ENCODE measurements at places on chromosomes 6 and 20.

GRCh38 chr6:110201151-110201884 lies 21.1 kb downstream of the CDC40 start:
- DNase-seq: no peak

GRCh38 chr6:154229786-154230185 lies 126.8 kb downstream of the IPCEF1 start:
- DNase-seq: no peak

- DNase-seq: no peak
Measured at GRCh38 chr20:57097245-57097915, 169.1 kb downstream of the BMP7 start.

GRCh38 chr6:101083533-101084175 lies 202.5 kb upstream of the ASCC3 start:
- DNase-seq: no peak

DNA sequence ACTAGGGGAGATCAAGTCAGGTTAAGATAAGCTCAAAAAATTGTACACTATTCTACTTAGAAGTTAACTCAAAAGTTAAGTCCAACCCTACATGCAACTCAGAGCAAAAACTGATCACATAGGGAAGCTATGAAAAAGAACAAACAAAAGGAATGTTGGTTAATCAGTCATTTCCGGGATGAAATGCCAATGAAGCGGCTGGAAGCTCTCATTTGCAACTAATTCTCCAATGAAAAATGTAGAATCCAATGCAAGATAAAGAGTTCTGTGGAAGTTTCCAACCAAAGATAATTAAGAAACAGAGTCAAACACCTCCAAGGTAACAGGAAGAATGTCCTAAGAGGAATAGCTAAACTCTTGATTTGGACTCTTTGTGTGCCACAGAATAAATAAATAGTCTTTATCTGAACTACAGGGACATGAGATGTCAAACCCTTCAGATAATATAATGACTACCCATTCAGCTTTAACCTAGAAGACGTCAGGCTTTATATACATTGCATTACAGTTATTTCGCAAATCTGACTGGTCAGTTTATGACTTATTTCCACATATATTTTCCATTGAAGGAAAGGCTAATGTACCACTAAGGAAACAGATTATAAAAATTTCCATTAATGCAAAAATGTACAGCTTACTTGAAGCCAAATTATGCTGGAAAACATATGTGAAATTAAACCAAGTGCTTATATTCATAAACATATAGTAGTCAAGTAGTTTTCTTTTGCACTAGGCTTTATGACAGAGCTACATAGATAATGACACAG lies 48.0 kb upstream of the DST start:
- DNase-seq: peak; percentile 47

Measured in GM03348 (cell line).